Type B pancreatic cell (in vitro differentiated cells): ENCODE measurements at places on chromosomes 5 and 9.

GRCh38 chr5:143174714-143175398 is 228.6 kb downstream of the NR3C1 start:
- peaks cover 6% of the 10 kb centered on the region for H3K4me1 ChIP-seq
- H3K27me3 ChIP-seq = no peaks in the 10 kb centered on the region
- no peaks in the 10 kb centered on the region for H3K36me3 ChIP-seq
- H3K27ac ChIP-seq = no peak overlapping the region
- DNase-seq = no peak

DNA sequence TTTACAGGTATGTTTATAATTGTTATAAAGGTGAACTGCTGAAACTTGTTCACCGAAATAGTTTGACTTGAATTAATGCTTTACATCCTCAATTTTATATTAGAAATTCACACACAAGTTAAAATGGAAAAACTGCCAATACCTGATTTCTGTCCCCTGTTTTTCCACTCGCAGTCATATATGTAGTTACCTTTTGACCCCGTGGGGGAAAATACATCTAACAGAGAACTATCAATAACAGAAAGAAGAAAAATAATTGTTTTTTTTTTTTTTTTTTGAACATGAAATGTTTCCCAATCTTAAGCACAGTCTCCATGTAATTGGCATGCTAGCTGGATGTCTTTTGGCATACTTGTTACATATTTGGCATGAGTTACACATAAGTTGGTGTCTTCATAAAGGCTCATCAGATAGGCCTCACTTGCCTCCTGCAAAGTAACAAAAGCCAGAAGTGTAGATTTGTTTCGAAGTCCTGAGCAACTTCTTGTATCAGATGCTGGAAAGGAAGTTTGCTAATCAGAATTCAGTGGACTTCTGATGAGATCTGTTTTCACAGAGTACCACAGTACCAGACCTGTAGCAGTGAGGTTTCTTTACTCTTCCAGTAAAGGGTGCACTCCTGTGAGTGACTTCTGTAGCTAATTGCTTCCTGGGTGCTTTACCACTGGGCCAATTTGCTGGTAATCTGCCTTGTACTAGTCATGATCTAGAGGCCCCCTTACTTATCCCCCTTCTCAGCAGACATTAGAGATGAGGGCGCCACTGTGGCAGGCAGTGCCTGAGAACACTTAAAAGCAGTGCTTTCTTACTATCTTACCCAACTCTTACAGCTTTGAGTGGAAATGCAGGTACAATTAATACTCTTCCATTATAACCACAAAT is 36.2 kb upstream of the CXXC5 start:
- peak overlapping the region; percentile 55 for H3K27ac ChIP-seq
- no peak overlapping the region for H3K4me3 ChIP-seq
- DNase-seq = peak; percentile 11
- peaks cover 12% of the 10 kb centered on the region for H3K36me3 ChIP-seq

DNA sequence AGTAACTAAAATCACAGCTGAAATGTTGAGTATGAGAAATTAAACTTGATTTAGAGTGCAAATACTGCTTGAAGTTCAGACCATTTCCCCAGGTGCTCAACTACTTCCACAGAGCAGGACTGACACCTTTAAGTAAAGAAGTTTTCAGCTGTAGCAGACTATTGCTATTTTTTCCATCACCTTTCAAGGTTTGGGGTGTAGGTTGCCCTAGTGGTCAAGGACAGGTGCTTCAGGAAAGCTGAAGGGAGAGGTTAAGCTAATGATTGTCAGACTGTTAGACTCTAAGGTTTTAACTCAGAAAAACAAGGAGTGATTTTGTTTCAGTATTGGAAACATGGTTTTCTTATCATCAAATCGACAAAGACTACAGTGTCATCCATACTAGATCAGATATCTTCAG is 162.1 kb downstream of the CCDC192 start:
- no peak overlapping the region for H3K4me3 ChIP-seq
- H3K27ac ChIP-seq = no peak overlapping the region
- H3K27me3 ChIP-seq = no peaks in the 10 kb centered on the region
- H3K36me3 ChIP-seq = no peaks in the 10 kb centered on the region
- no peak for DNase-seq
- H3K4me1 ChIP-seq = peaks cover 9% of the 10 kb centered on the region

GRCh38 chr5:93585767-93586385 is 2.9 kb downstream of the NR2F1 start:
- peaks cover 53% of the 10 kb centered on the region for H3K27me3 ChIP-seq
- peaks cover 36% of the 10 kb centered on the region for H3K36me3 ChIP-seq
- H3K27ac ChIP-seq = peak overlapping the region; percentile 89
- H3K4me1 ChIP-seq = peaks cover 22% of the 10 kb centered on the region
- H3K4me3 ChIP-seq = peak overlapping the region; percentile 96

GRCh38 chr5:149796836-149797235 is 66.7 kb downstream of the PPARGC1B start:
- no peak overlapping the region for H3K4me3 ChIP-seq
- no peaks in the 10 kb centered on the region for H3K36me3 ChIP-seq
- DNase-seq = no peak
- H3K4me1 ChIP-seq = peaks cover 40% of the 10 kb centered on the region

GRCh38 chr5:143466632-143467031 is 63.1 kb upstream of the NR3C1 start:
- H3K27ac ChIP-seq = no peak overlapping the region
- no peak for DNase-seq
- H3K4me3 ChIP-seq = no peak overlapping the region
- H3K27me3 ChIP-seq = no peaks in the 10 kb centered on the region
- no peaks in the 10 kb centered on the region for H3K36me3 ChIP-seq
- H3K4me1 ChIP-seq = no peaks in the 10 kb centered on the region

DNA sequence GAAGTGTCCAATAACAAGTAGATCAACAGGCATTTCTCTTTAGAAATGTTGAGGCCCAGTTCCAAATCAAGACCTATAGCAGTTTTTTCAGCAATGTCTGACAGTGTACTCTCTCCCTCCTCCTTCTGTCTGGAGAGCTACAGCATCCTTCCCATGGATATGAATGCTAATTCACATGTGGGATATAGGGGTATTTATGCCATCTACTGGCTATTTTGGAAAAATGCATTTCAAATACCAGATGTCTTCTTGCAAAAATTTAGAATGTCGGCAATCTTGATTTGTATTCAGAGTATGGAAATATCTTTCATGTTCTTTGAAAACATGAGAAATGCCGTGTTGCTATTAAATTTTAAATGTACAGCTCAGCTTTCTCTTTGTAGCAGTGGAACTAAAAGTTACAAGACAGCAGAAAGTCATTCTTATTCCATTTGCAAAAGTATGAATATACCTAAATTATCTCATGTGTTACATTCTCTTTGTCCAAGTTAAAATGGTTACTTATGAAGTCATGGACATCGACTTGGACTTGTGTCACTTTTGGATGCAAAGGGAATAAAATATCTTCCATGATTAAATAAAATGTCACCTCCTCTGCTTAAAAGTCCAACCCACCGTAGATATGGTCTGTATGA is 647.8 kb downstream of the TAF11L14 start:
- no peak overlapping the region for H3K4me3 ChIP-seq
- H3K36me3 ChIP-seq = no peaks in the 10 kb centered on the region
- H3K27ac ChIP-seq = no peak overlapping the region
- no peaks in the 10 kb centered on the region for H3K4me1 ChIP-seq

DNA sequence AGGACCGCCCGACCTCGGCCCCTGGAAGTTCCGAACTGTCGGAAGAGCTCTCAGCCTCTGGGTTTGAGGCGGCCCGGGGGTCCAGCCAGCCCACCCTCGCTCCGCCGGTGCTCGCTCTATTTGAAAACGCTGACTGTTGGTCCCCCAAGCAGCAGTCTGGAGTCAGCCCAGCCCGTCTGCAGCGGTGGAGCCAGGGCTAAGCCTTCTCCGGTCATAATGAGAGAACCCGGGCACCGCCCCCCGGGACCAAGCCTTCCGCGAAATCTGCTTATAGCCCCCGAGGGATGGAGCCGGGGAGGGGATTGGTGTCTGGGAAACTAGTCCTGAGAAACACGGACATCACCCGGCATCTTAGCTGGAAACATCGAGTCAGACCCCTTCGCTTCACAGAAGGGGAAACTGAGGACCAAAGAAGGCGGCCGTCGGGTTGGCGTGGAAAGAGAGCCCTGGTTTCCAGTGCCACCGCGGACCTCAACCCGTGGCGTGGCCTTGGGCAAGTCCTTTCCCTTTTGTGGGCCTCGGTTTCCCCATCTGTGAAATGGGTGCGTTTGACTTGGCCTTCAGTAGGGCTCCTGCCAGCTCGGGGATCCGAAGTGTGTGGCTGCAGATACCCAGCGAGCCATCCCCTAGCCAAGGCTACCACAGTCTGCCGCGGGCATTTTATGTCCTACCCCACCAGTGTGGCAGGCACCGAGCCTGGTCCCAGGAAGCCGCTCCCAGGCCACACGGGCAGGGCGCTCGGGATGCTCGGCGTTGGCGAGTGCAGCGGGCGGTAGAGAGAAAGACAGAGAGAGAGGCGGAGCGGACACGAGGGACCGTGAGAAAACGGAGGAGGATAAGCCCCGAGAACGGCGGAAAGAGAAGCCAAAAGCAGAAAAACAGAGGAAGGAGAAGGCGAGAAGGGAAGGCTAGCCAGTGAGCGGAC is 857 bp downstream of the ADAM19 start:
- peaks cover 41% of the 10 kb centered on the region for H3K27me3 ChIP-seq
- DNase-seq = no peak
- peaks cover 16% of the 10 kb centered on the region for H3K4me1 ChIP-seq
- H3K36me3 ChIP-seq = no peaks in the 10 kb centered on the region

GRCh38 chr9:131277910-131278701 is 1.8 kb upstream of the FAM78A start:
- peaks cover 7% of the 10 kb centered on the region for H3K4me1 ChIP-seq
- no peaks in the 10 kb centered on the region for H3K36me3 ChIP-seq
- peaks cover 68% of the 10 kb centered on the region for H3K27me3 ChIP-seq
- H3K27ac ChIP-seq = no peak overlapping the region

DNA sequence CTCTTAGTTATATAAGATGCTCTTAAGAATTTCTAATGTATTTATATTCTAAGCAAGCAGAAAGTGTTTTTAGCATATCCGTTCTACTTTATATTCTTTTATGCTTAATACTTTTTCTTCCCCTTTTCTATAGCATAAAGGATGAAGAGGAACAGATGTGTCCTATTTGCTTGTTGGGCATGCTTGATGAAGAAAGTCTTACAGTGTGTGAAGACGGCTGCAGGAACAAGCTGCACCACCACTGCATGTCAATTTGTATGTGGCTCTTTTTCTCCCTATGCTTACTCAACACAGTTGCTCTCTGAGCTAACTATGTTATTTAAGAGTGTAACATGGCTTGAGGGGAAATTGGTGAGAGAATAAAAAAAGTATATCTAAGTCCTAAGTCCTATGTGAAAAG is 37.6 kb upstream of the SETD9 start:
- no peak for DNase-seq
- H3K36me3 ChIP-seq = peaks cover 41% of the 10 kb centered on the region
- H3K27me3 ChIP-seq = no peaks in the 10 kb centered on the region
- H3K27ac ChIP-seq = no peak overlapping the region
- H3K4me3 ChIP-seq = no peak overlapping the region

GRCh38 chr5:148063861-148064260 is at the start of gene SPINK5:
TSS of gene SPINK5 (plus strand) at chr5:148063980. CDS start at chr5:148064045, 65 bp downstream.
- no peaks in the 10 kb centered on the region for H3K36me3 ChIP-seq
- H3K27me3 ChIP-seq = no peaks in the 10 kb centered on the region
- H3K27ac ChIP-seq = no peak within 1 kb of the TSS
- H3K4me1 ChIP-seq = no peaks in the 10 kb centered on the region
- no peak for DNase-seq

GRCh38 chr5:52392321-52392720 is 395.4 kb upstream of the ITGA1 start:
- H3K36me3 ChIP-seq = no peaks in the 10 kb centered on the region
- no peak overlapping the region for H3K4me3 ChIP-seq
- H3K4me1 ChIP-seq = no peaks in the 10 kb centered on the region
- no peaks in the 10 kb centered on the region for H3K27me3 ChIP-seq

DNA sequence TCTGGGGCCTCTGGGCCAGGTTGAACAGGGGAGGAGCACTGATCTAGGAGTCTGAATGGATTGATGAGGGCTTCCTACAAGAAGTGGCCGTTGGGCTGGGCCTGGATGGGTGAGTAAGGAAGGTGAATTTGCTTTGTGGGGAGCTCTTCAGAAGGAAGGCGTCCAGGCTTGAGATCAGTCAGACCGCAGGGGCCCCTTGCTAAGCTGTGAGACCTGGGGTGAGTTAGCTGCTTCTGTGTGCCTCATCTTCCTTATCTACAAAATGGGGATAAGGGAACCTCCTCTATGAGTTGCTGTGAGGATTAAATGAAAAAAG is 1.1 kb upstream of the SYNPO start:
- H3K27me3 ChIP-seq = no peaks in the 10 kb centered on the region
- peaks cover 75% of the 10 kb centered on the region for H3K4me1 ChIP-seq
- DNase-seq = no peak
- H3K36me3 ChIP-seq = no peaks in the 10 kb centered on the region

DNA sequence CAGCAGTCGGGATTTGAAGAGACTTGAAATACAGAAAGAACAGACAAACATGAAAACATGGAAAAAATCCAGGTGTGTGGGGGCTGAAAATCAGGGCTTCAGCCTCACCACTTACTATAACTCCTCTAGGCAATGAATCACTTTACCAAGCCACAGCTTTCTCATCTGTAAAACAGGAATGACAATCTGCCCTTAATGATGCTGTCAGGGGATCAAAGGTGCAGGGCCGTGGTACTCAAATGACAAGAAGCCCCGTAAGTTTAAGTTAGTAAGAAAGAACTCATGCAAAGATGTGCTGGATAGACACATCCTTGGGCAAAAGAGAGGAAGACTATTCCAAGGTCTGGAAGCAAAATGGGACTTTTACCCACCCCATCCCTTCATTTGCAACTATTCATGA is 34.7 kb downstream of the FBXW2 start:
- DNase-seq = no peak
- H3K4me3 ChIP-seq = no peak overlapping the region
- H3K36me3 ChIP-seq = no peaks in the 10 kb centered on the region

DNA sequence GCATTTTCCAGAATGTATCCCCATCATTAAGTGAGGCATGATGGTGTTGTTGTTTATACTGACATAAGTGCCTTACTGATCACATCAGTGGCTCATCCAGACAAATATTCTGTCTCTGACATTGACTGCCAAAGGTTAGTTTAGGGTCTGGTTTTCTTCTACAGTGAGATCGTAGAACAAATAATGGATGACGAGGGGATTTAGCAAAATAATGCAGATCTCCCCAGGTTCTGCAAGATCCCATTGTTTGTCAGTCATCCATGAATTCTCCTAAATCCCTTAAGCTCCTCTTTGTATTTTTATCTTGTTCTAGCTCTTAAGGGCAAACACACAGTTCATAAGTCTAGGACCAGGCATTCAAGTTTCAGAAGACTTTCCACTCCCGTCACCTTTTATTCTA is 93.1 kb upstream of the DHFR start:
- no peak overlapping the region for H3K27ac ChIP-seq
- H3K27me3 ChIP-seq = no peaks in the 10 kb centered on the region
- no peak overlapping the region for H3K4me3 ChIP-seq
- H3K36me3 ChIP-seq = peaks cover 27% of the 10 kb centered on the region

GRCh38 chr9:68428481-68428880 is 72.1 kb downstream of the PGM5 start:
- peaks cover 31% of the 10 kb centered on the region for H3K4me1 ChIP-seq
- no peak for DNase-seq
- H3K4me3 ChIP-seq = no peak overlapping the region
- no peaks in the 10 kb centered on the region for H3K27me3 ChIP-seq
- no peak overlapping the region for H3K27ac ChIP-seq
- no peaks in the 10 kb centered on the region for H3K36me3 ChIP-seq
